Sciatic nerve (tissue), 2 donors: ENCODE measurements at places on chromosomes 16 and 17. TPM values are rescaled to one million over a fixed set of nuclear protein-coding genes. Genes with fewer than 3 reads are reported as not detected.

The ZNF652 gene
- 60.9 TPM for total RNA-seq

The WNT3 gene
- total RNA-seq: 0.98 TPM

The NKD1 gene
- total RNA-seq: 37.0 TPM

The MRPL45 gene
- 21.8 TPM for total RNA-seq

The CCL1 gene
- total RNA-seq: not detected

The TNS4 gene
- total RNA-seq: 0.36 TPM

The C16orf54 gene
- total RNA-seq: 2.2 TPM

The NUDT7 gene
- 8.2 TPM for total RNA-seq

The ADAM11 gene
- 0.53 TPM for total RNA-seq

The WNT9B gene
- total RNA-seq: not detected

The ITGAX gene
- 41.1 TPM for total RNA-seq

The PGP gene
- total RNA-seq: 11.8 TPM

The MNT gene
- 37.7 TPM for total RNA-seq

The LRRC3C gene
- total RNA-seq: not detected
